ENCODE measurements at places on chromosomes 2 and 18. TPM values are rescaled to one million over a fixed set of nuclear protein-coding genes. Genes with fewer than 3 reads are reported as not detected.

The GAREM1 gene
- 1.0 TPM for polyA plus RNA-seq

DNA sequence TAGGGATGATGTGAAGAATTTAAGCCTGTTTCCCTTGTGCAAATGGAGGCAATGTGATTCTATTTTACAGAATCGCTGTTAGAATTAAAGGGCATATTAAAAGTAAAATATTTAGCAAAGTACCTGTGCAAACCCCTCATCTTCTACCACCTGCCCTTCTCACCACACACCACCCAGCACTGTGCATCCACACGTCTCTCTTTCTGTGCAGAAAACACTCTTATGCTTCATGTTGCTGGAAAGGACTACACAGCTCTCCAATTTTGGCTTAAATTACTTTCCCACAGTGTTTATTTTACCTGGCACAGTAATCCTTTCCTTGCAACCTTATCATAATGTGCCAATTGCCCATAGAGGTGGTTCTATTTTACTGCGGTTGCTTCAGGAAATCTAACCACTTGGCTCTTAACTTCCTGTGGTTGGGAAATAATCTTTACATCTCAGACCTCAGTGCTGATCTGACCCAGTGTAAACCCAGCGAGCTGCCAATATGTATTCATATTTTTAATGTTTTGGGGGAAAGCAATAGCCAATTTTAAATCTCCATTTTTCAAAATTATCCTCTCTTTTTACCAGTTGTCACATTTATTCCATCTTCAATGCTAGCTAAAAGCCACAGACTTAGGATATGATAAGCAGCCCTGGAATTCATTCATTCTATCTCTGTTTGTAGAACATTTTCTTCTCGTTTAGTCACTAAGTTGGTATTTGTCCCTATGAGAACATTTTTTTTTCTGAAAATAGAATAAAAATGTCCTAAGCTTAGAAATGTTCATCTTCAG, 250.9 kb downstream of the DSEL start:
- no peak for DNase-seq

DNA sequence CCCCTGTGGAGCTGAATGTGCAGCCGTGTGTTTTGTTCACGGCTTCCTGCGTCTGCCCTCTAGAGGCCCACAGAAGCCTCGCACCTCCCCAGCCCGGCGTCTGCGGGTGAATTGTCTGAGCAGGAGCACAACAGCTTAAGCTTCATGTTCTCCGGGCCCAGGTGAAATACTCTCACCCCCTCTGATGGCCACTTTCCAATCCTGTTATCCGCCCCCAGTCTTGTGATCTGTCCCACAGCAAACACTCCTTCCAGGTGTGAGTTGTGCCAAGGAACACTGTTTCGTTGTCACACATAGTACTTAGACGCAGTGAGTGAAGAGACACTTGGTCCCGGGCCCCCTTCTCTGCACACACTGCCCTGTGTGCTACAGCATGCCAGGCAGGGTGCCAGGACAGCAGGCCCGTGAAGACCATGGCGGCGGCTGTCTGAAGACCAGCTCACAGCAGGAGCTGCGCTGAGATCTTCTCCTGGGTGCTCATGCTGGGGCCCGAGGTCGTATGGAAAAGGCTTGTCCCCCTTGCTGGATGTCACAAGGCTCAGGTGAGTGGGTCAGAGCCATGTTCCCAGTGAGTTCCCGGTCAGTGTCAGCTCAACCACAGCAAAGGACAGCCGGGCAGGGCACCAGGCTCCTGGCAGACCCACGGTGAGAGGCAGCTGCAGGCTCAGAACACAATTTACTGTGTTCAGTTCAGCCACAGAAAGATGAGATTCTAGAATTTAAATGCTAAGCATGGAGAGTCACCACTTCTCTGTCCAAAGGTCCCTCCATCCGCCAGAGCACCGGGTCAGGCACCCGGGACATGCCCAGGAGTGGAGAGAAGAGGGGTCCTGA, 6.8 kb upstream of the PXDN start:
- DNase-seq, result peak; percentile 72

DNA sequence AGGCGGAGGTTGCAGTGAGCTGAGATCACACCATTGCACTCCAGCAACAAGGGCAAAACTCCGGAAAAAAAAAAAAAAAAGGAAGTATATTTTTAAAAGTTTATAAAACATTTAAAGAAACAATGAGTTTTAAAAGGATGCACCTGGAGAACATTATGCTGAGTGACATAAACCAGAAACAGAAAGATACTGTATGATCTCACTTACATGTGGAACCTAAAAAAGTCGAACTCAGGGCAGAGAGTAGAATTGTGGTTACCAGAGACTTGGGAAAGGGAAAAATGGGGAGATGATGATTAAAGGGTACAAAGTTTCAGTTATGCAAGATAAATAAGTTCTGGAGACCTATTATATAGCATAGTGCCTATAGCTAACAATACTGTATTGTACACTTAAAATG, 52.8 kb upstream of the RTN4 start:
- no peak for DNase-seq

- no peak for DNase-seq
Observed at GRCh38 chr2:22221006-22221405, 1097.2 kb downstream of the TDRD15 start.

Data from A549 (cell line).